NCI-H1436 treated with DMSO at 0.1 percent for 48 hours (cell line): ENCODE measurements at places on chromosomes 11 and 22.

DNA sequence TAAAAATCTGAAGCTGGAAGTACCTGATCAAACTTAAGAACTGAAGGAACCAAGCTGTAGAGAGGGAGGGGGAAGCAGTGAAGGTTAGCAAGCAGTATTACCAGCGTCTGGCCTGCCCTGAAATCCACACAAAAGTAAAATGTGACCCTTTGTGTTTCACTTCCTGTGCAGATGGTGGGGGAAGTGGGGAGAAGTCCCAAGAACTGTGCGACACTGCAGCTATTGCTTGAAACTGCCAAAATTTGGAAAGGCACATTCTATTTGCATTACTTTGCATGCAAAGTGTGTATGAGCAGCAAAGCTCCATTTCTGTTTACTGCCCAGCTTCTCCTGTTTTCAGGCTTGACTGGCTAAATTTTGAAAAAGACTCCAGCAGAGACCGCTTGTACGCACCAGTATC lies 72.1 kb upstream of the BMAL1 start:
- DNase-seq: no peak

- no peak for DNase-seq
Measured at GRCh38 chr11:20208622-20209111, 48.4 kb upstream of the DBX1 start.

DNA sequence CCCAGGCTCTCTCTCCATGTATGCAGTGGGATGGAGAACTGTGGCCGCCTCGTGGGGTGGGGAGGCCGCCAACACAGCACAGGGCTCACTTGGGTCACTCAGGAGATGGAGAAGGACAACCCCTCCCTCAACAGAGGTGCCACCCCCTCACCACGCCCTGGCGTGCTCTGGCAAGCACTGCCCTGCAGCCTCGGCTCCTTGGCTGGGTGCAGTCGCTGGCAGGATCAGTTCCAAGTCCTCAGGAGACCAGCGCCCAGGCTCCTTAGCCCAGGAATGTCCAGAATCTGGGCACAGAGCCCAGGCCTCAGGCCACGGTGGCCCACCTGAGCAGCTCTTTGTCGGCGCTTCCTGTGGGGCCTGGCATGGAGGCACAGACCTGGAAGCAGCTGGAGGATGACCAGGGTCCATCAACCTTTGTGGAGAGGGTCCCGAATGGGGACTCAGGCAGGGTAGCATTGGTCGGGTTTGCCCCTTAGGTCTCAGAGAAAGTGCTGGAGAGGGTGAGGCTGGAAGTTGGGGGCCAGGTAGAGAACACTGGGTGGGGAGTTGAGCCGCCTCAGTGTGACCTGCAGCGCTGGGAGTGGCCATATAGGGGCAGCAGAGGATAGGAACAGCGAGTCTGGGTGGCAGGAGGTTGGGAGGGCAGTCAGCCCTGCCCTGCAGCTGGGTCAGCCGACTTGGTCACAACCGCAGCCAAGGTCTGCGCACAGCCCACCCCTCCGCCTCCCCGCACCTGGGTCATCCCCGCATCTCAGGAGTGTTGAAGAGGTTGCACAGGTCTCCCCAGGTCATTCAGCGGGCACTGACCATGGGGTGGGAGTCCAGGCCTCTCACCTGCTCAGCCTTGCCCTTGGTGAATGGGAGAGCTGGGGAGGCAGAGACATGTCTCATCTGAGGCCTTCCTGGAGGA lies 8.2 kb downstream of the SUSD2 start:
- no peak for DNase-seq

GRCh38 chr22:26585104-26585790 lies 4.7 kb downstream of the TPST2 start:
- no peak for DNase-seq

DNA sequence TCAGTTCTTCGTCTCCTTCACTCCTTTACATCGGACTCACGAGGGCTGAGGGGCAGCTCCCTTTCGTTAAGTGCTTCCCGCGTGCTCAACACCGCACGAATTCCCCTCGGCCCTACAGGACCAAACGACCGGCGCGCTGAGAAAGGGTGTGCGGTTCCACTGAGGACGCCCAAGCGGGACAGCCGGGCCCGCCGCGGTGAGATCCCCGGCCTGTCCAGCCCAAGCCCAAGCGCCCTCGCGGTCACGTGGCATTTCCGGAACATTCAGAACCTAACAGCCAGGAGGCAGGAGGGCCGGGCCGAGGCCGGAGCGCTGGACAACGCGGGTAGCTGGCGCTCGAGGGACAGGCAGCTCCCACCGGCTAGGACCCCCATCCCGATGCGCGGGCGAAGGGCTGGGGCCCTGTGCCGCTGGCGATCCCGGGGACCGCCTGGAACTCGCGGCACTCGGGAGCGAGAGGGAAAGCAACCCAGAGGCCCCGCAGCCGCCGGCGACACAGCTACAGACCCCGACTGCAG lies 737 bp upstream of the STIP1 start:
- no peak for DNase-seq

DNA sequence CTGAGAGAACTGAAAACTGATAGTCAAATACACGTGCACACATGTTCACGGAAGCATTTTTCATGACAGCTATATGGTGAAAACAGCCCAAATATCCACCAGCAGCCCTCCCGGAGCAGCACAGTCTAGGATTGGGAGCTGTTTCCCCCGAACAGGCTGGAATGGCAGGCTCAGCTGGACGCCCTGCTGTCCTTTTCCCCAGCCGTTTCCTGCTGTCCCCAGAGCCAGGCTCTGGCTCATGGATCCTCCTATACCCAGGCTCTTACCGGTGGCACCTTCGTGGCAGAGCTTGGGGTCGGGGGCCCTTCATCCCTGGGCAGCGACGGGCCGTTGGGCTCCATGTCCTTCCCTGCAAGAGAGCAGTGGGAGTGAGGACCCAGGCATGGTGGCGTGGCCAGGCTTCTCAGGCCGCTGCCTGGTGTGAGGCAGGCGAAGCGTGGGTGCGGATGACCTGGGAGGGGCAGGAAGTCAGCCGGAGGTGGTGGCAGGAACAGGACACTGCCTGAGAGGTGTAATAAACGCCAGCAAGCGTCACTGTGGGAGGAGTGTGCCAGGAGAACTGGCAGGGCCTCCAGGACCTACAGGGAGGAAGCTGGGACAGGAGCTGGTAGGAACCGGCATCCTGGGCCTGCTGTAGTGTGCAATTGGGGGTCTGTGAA lies 38.8 kb downstream of the OSBPL5 start:
- no peak for DNase-seq

DNA sequence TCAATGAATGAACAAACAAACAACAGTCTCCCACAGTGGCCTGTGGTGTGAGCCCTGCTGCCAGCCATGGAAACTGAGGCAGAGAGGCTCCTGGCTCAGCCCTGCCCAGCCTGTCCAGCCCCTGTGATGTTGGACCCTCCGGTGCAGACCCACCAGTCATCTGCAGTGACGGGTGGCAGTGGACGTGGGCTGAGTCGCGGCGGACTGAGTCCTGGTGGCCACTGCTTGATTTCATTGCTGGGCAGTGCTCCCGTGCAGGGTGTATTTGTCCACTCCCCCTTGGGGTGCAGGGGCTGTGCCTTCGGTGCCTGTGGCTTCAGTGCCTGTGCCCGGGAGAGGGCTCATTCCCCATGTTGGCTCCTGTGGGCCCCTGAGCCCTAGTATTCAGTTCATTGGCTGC lies 31.9 kb upstream of the MUC5AC start:
- no peak for DNase-seq

DNA sequence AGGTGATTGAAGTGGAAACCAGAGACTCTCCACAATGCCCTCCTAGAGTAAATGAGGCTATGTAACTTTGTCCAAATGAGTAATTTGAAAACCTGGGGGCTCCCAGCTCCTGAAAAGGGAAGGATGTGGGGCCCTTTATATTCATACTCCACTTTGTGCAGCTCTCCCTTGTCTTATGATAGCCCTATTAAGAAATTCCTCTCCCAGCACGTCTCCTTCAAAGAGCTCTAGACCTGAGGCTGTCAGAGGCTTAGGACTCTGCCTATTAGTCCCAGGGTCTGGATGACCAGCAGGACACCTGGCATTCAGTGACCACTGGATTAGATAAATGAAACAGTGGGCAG lies 2.1 kb downstream of the SLC43A1 start:
- no peak for DNase-seq

GRCh38 chr11:123185326-123185725 lies 9.7 kb downstream of the CLMP start:
- DNase-seq: no peak

DNA sequence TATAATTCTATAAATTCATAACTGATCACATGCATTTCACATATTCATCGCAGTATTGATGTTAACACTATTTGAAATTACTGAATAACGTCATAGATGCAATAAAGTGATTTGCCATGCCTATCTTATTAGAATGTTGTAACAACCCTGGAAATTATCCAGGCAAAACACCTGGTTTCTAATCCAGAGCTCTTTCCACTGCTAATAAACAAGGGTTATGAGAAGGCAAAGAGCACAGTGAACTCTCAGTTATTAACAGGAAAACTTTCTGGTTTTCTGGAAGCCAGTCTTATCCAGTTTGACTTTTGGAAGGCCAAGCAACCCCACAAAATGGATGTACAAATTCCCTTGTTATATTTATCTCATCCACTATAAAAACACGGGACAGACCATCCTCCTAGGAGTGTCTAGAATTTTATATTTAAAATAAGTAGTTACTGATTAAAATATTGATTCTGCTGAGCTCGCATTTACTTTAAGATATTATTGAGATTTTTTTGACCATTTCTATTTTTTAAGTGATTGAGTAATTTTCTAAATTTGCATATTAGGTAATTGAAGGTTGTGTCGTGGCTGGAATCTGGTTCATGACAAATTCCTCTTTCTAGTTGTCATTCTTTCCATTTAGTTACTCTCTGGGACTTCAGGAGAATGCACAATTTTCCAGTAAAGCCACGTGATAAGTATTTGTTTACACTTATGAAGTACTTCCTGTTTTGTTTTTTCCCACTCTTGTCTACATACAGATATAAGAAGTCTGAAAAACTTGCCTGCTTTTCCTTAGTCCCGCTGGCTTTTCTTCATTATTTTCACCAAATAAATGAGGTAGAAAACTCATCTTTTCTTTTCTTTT lies 47.9 kb downstream of the DCUN1D5 start:
- no peak for DNase-seq

GRCh38 chr11:61880454-61880853 lies 10.9 kb downstream of the FADS3 start:
- DNase-seq: no peak

DNA sequence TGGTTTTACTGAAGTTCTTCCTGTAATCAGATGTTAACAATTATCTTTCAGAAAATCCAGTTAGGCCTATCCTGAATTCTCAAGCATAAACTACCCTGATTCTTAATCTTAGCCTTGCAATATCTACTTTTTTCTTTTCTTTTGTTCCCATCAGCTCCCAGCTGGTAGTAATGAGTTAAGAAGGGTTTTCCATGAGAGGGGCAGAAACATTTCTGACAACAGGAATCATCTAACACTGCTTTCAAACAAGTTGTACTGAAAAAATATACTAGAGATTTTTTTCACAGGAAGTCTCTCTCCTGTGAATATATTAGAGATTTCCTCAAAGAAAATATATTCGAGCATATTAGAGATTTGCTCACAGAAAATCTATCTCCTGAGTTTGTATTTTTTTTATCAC lies 3.3 kb upstream of the TRIM6 start:
- DNase-seq: no peak

DNA sequence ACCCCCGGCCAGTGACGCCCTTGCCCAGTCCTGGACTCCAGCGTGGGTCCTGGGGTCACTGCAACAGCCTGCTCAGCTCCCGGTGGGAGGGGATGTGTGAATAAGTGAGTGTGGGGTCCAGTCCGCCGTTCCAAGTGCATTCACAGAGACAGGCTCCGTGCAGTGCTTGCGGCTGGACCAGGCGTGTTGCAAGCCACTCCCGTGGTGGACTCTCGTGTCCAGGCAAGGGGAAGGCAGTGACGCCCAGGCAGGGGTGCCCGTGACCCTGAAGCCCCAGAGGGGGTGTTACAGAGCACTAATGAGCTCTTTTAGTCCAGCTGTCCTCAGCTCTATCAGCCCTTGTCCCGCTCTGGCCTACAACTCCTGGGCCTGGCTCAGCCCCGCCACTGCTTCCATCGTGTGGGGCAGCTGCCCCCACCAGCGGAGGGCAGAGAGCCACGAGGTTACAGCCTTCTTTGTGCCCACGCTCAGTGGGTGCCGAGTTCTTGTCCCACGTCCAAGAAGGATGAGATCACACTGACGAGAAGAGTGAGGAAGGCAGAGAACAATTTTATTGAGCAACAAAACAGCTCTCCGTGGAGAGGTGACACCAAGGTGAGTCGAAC lies 1807.5 kb downstream of the LRRC4C start:
- no peak for DNase-seq

DNA sequence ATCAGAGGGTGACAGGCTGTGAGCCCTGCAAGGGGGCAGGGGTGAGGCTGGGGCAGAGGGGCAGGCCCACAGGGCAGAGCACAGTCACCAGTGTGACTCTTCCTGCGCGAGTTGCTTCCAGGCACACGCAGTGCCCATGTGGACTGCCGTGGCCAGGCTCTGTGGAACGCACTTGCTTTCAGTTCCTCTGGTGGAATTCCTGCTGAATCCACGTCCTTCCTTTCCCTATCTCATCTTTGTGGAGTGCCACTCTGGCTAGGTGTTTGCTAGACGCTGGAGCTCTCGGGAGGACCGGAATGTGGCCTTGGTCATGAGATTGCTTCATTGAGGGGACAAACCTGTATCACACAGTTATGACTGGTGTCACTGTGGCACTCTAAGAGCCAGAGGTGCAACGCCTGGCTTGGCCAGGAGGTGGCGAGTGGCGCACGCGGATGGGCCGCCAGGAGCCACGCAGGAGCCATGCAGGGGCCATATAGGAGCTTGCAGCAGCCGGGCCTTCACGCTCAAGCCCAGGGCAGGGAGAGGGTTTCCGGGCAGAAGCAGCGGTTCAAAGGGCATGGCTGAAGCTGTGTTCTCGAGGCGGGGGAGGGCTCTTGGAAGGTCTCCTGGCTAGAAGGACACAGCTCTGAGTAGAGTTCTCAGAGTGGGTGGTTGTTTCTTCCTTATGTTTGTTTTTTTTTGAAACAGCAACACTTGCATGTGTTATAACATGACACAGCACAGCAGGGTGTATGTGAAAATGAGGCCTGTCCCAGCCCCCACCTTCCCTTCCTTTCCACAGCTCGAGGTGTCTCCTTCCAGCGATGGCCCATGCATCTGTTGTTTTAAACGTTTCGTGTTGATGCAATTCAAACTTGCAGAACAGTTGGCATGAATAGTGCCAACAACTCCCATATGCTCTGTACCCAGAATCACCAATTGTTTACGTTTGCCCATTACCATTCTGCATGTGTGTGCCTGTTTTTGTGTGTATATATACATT lies 36.2 kb downstream of the TBC1D22A start:
- DNase-seq: no peak

GRCh38 chr11:15519124-15519791 lies 404.5 kb downstream of the INSC start:
- DNase-seq: no peak

- no peak for DNase-seq
Measured at GRCh38 chr11:12235553-12235946, 125.2 kb downstream of the MICAL2 start.

GRCh38 chr11:41309716-41310115 lies 149.7 kb downstream of the LRRC4C start:
- no peak for DNase-seq
